Stimulated activated CD4-positive, alpha-beta T cell treated with anti-CD3 and anti-CD28 coated beads, Interleukin-12 subunit alpha, Interleukin-12 subunit beta, amount 100 ng/mL, for 48 hours (primary cell): ENCODE measurements at places on chromosomes 4 and X.

- no peak for DNase-seq
These were observed 1.2 kb downstream of the UCHL1 start for GRCh38 chr4:41257906-41258305.

- DNase-seq, result no peak
These were observed 15.3 kb upstream of the PITX2 start for GRCh38 chr4:110638089-110638746.

- no peak for DNase-seq
These were observed 230.1 kb upstream of the ARSJ start for GRCh38 chr4:114209584-114209983.

DNA sequence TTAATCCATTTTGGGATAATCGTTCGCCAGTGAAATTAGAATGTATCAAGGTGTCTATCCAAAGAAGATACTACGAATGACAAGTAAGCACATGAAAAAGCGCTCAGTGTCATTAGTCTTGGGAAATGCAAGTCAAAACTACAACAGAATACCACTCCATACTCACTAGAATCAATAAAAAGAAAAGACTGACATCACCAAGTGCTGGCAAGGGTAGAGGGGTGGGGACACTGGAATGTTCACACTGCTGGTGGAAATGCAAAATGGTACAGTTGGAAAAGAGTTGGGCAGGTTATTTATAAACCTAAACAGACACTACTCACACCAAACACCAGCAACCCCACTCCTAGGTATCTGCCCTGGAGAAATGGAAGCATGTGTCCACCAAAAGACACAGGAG, 11.2 kb downstream of the WDR1 start:
- no peak for DNase-seq

DNA sequence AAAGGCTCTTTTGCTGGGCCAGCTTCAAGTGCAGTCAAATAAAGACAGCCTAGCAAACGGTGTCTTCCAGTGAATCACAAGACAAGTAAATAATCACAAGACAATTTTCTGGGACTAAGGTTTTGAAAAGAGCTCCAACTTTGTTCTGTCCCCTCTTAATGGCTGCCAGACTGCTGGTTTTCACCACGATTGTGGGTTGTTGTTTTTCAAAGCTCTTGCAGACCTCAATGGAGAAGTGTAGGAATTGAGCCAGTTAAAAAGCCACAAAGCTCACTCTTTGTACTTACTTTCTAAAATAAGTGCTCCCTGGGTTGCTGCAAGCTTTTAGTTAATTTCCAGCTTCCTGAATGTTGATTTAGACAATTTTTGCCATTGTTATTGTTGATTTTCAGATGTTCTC, 405.8 kb upstream of the HTR2C start:
- DNase-seq, result no peak

DNA sequence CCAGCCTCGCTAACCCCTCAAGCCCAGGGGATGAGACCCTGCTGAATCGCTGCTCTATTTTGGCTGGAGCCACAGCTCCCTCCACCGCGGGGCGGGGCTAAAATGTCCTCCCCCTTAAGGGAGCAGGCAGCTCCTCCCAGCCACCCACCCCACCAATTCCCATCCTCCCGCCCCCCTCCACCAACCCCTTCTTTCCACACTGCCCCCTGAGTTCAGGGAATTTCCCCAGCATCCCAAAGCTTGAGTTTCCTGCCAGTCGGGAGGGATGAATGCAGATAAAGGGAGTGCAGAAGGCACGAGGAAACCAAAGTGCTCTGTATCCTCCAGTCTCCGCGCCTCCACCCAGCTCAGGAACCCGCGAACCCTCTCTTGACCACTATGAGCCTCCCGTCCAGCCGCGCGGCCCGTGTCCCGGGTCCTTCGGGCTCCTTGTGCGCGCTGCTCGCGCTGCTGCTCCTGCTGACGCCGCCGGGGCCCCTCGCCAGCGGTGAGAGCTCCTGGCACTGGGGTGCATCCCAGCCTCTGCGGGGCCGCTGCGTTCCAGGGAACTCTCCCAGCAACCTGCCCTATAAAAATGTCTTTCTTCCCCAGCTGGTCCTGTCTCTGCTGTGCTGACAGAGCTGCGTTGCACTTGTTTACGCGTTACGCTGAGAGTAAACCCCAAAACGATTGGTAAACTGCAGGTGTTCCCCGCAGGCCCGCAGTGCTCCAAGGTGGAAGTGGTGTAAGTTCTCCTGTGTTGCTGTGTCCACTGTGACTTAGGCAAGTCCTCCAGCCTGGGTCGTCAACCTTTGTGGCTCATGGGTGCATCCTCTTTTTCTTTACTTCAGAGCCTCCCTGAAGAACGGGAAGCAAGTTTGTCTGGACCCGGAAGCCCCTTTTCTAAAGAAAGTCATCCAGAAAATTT, at the start of gene CXCL6:
CXCL6 (plus strand) TSS at position 306 of the 907 bp plus-strand sequence; CDS start at position 379, 73 bp downstream.
- DNase-seq, result no peak

DNA sequence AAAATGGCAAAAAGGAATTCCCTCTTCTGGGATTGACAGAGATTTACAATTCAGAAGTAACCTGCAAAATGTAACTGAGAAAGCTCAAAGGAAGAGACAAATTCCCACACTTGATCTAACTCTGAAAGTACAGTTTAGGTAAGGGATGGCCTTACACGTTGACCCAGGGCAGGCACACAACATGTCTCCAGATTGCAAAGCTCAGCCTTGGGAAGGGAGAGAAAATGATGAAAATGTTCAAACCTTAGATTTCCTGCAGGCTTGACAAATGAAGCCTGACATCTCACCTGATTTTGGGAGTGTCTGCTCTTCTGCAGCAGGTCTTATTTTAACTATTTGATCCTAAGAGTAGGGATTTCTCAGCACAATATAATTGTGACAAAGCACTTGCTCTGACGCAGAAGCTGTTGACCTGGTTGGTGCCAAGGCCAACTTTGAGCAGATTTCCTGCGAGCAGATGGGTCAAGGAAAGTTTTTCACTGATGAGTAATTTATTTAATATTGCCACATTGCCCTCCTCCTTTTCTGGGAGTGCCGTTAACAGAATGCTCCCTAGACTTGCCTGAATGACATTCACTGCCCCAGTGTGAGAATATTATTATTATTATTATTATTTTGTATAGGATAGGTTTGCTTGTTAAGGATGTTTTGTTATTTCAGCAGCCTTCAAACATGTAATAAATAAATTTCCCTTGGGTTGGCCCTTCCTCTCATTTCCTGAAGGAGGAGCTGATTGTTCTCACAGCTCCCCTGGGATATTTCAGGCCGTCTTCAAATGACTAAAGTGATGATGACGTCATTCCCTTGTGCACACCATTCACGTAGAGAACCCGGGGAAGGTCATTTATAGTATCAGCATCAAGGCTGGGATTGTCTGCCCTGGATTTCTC, 157.1 kb downstream of the VEGFC start:
- no peak for DNase-seq

GRCh38 chrX:15751155-15751819, 13.2 kb downstream of the CA5B start:
- no peak for DNase-seq

DNA sequence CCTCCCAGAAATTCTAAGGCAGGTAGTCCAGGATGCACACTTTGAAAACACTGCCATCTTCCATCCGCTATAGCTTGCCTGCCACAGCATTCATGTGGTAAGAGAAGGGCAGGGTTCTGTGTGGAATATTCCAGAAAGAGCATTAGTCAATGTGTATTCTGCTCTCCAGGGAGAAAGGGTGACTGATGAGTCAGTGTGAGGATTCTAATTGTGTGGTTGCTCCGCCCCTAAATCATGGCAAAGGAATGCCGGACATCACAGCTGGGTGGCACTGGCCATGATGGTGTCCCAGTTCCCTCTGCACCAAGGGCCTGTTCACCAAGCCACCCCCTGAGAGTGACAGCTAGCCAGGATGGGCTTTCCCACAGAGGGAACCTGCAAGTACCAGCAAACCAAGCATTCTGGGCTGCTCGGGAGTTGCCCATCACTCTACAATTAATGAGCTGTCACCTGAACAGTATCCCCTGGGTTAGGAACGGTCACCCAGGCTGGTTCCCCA, 9.5 kb downstream of the IDS start:
- DNase-seq, result no peak

- no peak for DNase-seq
These were observed 28.8 kb downstream of the AMELX start for GRCh38 chrX:11321986-11322385.

DNA sequence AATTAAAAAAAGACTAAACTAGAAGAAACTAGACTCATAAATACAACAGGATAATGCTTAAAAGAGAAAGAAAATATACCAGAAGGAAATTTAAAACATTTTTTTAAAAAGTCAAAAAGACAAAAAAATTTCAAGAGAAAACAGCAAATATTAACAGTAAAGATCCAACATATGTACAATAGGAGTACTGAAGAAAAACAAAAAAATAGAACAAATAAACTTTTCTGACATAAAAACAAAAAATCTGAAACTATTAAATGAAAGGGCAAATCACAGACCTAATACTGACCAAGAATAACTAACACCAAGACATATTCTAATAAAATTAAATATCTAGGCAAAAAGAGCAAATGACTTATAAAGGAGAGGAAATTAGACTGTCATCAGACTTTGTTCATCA, 11.5 kb downstream of the DNAJB14 start:
- no peak for DNase-seq

- no peak for DNase-seq
These were observed 145.7 kb downstream of the RAPGEF2 start for GRCh38 chr4:159248384-159249178.

GRCh38 chr4:105129286-105130040, 17.2 kb upstream of the TET2 start:
- no peak for DNase-seq
